ENCODE measurements at places on chromosomes 11 and 22.

- no peak for DNase-seq
Measured at GRCh38 chr11:117410861-117411710, 83.4 kb downstream of the CEP164 start.

- DNase-seq = no peak
Measured at GRCh38 chr22:45846952-45847351, 130.0 kb downstream of the WNT7B start.

- DNase-seq = peak; percentile 68
Measured at GRCh38 chr11:62508336-62509058, 38.1 kb downstream of the AHNAK start.

GRCh38 chr11:119671561-119672015, 57.4 kb downstream of the NECTIN1 start:
- DNase-seq = peak; percentile 12

DNA sequence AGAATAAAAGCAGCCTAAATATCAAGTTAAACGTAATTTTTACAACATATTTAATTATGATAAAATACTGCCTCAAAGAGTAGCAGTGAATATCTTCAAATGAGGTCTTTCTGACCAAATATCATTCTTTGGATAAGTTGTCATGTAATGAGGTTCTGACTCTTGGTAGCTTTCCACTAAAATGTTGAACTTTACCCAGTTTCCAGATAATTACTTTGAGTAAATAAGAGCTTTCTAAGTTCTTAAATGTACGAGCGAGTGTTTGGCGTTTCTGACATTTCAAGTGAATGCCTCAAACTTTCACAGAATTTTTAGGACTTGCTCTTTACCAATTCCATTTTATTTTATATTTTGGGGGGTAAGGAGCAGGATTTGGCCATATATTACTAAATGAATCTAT, 1515.2 kb downstream of the FAM181B start:
- DNase-seq = no peak

GRCh38 chr11:22903782-22904181, 43.5 kb upstream of the CCDC179 start:
- DNase-seq = no peak

DNA sequence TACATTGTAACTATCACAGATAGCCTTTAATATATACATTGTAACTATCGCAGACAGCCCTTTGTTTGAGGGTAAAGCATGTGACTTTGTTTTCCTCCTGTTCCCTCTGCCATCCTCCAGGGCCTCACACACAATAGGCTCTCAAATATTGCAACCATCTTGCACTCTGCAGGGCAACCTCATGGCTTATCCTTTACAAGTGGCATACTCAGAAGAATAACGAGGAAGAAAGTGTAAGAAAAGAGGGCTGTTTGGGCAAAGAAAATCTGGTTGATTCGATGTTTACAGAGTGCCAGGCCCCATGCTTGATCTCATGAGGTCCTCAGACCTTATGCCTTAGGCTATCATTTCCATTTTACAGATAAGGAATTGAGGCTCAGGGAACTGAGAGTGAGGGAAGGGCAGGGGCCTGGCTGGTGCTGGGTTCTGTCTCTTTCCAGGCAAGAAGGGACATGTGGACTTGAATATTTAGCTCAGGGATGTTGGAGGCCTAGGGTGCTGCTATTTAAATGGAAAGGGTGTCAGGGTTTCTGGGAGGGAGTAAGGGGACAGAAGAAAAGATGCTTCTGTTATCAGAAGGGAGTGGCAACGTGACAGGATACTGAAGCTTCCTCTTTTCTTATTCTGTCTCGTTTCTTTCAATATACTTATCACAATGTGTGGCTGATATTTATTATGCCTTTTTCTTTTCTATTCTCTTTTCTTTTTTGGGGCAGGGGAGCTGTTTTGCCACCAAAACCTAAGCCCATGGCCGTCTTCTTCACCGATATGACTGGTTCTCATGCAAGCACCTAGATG, 1.1 kb upstream of the SAMM50 start:
- no peak for DNase-seq

DNA sequence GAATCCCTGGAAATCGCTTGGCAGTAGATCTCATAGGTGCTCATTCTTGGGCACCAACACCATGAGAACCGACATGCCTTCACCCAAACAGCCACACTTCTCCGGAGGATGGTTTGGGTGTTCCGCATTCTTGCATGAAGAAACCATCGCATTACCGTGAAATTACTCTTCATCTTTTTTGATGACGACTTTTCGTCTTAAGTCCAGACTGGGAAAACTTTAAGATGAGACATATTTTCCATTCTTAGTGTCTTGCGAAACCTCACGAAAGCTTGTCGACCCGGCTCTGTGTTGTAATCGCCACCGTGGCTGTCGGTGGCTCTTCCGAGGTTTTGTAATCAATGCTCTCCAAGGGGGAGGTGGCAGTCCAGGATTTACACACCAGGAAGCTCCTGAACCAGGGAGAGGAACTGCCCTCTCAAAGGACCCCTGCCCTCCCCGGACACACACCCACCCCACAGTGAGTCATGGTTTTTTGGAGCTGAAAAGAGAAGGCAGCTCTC, 1.7 kb downstream of the TOM1 start:
- peak; percentile 44 for DNase-seq

GRCh38 chr11:93784935-93785360, 866 bp downstream of the MED17 start:
- DNase-seq = no peak

GRCh38 chr11:122811721-122812120, 26.6 kb upstream of the CRTAM start:
- DNase-seq = no peak

DNA sequence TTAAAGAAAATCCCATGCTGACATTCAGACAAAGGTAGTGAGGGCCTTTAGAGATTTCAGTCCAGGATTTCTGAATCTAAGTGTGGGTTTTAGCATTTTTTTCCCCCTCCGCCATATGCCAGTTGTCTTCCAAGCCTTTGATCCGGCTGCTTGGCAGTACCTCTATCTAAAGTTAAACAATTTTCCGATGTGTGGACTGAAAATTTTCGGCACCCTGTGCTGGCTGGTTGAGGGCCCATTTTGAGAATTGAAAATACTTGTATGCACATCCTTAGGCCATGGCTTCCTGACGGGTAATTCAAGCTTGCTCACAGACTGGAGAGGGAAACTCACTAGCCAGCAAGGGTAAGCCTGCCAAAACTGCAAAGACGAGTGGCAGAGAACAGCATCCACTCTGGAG, 131.9 kb upstream of the NARS2 start:
- no peak for DNase-seq

GRCh38 chr11:45048313-45048841, 97.7 kb upstream of the TP53I11 start:
- no peak for DNase-seq

GRCh38 chr11:96760815-96761214, 371.0 kb downstream of the JRKL start:
- no peak for DNase-seq

DNA sequence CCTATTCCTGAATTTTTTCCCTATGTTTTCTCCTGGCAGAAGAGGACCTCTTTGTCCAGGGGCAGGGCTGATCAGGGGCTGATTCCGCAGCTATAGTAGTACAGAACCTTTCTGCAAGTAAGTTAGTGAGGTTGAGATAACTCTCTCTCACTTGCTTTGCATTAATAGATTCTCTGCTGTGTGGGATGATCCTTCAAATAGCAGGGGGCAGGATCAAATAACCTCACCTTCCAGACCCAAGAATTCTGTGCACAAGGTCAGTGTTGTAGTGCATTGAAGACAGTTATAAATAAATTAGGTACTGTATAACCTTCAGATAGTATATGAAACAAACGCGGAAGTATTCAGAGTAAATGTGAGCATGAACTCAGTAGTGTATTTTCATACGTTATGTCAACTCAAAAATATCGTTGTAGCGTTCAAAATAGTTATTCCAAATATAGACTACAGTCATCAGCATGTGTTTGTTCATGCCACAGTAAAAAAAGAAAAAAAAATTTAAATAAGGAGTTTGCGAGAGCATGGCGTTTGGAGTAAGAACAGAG, 278 bp downstream of the MMP26 start:
- no peak for DNase-seq

DNA sequence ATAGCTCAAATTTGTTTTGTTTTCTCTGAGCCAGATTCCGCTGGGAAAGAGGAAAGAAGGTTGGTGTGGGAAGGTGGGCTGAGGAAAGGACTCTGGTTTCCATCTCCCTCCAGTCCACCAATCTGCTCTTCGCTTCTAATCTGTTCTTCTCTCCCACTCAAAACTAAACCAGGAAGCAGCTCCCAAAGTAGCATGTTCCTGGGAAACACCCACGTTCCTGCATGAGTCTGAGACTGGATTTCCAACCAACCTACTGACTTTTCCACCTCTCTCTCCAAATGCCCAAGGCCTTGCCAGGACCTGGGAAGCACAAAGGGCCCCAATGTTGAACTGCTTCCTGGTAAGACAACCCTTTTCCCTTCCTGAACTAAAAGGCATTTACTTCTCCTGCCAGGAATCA, 110.2 kb downstream of the WT1 start:
- no peak for DNase-seq

GRCh38 chr11:18594999-18595749, 4.4 kb upstream of the MISFA start:
- DNase-seq = peak; percentile 69

GRCh38 chr11:102666331-102666957, 39.1 kb downstream of the MMP27 start:
- peak; percentile 55 for DNase-seq

DNA sequence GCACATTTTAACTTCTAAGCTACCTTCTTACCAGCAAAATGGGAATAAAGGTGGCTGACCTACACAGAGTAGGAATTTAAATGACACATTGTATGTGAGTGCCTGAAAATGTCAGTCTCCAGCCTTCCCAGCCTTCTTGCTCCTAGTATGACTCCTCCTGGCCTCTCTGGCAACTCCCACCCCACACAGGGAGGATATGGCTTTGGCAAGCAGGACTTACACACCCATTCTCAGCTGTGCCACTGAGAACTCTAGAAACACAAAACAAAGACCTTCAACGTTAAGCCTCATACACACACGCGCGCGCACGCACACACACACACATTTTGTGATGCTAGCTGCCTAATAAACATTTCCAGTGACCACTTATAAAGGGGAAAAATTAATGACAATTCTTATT, 65.8 kb downstream of the PACSIN2 start:
- peak; percentile 68 for DNase-seq

- no peak for DNase-seq
Measured at GRCh38 chr11:17563961-17564686, 17.1 kb downstream of the OTOG start.

DNA sequence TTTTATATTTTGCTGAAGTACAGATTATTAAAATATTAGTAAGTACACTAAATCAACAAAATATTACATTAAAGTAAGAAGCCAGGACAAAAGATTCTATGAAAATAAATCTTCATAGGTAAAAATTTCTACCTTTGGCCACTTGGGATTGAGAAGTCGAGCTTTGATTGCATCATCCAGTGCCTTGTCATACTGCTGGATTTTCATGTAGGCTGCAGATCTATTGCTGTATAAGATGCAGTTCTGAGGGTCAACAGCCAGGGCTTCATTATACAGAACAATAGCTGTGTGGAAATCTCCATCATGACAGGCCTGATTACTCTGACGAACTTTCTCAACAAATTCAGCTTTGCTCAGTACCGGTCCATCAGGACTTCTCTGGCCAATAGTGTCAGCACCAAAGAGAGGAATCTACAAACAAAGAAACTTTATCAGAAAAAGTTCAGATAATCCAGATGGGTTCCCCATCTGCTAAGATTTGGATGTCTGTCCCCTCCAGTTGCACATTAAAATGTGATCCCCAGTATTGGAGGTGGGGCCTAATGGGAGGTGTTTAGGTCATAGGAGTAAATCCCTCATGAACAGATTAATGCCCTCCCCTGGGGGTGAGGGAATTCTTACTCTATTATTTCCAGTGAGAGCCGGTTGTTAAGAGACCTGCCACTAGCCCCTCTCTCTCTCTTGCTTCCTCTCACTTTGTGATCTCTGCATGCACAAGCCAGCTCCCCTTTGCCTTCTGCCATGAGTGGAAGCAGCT, 50.0 kb downstream of the TTC28 start:
- DNase-seq = peak; percentile 4

- DNase-seq = no peak
Measured at GRCh38 chr11:76642341-76642740, 28.2 kb downstream of the LRRC32 start.

GRCh38 chr11:119863851-119864601, 135.0 kb upstream of the NECTIN1 start:
- DNase-seq = no peak

- no peak for DNase-seq
Measured at GRCh38 chr22:44172370-44173108, 8.2 kb upstream of the PARVG start.

DNA sequence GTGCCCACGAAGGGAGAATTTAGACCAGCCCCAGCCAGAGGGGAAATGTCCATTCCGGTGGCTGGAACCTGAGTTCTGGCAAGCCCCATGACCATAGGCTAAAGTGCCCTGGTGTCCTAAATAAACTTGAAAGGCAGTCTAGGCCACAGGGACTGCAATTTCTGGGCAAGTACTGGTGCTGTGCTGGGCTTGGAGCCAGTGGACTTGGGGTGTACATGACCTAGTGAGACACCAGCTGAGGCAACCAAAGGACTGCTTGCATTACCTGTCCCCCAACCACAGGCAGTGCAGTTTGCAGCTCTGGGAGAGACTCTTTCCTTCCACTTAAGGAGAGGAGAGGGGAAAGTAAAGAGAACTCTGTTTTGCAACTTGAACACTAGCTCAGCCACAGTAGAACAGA, 23.7 kb downstream of the RRP8 start:
- no peak for DNase-seq

DNA sequence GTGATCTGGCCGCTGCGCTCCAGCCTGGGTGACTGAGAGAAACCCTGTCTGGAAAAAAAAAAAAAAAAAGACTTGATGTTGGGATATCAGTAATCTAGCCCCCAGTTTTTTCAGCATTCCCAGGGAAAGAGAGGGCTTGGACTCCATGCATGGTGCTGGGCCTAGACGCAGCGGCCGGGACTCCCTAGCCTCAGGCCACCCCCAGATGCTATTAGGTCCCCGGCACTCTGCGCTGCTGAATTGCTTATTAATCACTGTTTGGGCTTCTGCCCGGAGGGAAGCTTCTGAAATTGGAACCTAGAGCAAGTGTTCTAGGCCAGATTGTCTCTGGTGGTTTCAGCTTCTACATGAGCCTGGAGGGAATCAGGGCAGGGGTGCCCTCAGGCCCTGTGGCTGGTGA, 39.0 kb downstream of the SLCO2B1 start:
- DNase-seq = no peak

- no peak for DNase-seq
Measured at GRCh38 chr11:47147250-47147649, 29.4 kb downstream of the ARFGAP2 start.

DNA sequence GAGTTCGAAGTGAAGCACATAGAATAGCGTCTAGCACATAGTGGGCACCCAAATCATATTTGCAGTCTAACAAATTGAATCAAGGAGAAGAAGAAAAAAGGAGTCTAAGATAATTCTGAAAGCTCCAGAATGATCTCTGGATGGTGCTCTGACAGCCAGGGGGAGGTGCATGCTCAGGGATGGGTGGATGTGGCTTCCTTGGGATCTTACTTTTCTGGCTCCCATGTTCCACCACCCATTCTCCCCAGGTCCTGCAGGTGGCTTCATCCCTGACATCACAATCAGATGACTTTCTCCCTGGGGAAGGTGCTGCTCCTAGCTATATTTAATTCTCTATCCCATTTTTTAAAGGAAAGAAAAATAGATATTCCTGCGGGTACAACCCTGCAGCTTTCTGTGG, 381.9 kb downstream of the CADM1 start:
- no peak for DNase-seq

- no peak for DNase-seq
Measured at GRCh38 chr11:5223146-5223545, 3.7 kb downstream of the HBB start.

GRCh38 chr22:49968831-49969661, 8.5 kb downstream of the PIM3 start:
- no peak for DNase-seq

Data from fibroblast of skin of back (primary cell).